ENCODE measurements at places on chromosomes 6 and 20.

DNA sequence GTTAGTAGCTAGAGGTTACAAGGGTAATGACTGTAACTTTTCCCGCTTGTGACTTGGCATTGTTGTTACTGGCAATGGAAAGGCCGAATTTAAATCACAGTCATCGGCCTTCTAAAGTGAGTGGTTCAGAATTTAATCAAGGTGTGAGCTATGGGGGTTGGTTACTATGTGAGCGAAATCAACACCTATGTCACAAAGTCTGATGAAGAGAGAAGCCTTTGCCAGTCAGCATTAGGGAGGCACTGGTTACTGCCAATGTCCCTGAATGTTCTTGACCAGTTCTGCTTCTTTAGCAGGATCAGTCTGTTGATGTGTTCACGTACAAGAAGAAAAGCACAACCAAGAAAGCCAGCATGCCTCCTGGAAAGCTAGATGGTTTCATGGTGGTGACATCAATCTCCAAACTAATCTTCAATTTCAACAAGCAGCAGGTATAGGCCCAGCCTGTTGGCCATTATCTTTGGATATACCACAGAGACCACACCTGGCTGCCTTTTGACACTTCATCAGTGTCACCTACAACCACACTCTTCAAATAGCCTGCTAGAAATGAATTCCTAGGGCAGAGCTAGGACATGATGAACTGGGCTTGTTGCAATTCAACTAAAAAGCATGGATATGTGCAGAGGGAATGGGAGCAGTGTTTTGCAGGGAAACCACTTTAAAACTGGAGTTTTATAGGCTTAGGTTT is 17.2 kb downstream of the SAMD5 start:
- no peak for DNase-seq

- no peak for DNase-seq
Observed at GRCh38 chr6:111469543-111469942, 13.5 kb downstream of the REV3L start.

DNA sequence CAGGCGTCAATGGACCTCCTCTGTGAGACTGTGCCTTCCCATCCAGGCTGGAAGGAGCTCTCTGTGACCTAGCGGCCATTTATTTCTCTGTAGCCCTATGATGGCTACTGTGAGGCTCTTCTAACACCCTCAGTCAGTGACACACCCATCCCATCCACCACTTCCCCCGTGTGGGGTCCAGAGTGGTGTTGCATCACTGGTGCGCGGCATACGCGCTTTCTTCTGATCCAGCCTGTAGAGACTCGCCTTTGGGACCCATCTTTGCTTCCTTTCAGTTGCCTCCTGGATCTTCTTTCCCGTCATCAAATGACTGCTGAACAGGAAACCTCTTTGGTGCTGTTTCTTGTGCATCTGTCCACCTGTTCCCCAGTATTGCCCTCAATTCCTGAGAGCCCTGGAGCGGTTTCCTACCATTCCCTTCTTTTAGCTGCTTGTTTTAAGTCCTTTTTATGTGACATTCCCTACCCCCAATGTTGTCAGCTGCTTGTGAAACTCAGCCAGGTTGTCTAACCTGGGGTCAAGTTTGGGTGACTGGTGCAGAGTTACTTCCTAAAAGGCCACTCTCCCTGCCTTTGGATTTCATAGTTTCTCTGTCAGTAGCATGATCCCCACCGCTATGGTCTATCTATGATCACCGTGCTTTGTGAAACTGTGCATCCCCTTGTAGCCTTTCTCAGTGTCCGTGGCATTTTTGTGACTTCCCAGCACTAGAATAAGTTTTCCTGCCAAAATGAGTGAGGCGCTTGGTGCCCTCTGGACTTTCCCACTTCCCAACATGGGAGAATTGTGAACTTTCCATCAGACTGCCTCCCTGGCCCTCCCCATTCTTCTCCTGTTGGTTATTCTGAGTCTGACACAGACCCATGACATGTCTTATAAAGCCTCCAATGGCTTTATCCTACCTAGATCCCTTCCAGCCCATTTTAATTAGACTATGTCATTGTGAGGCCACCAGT is 5.7 kb downstream of the PRR3 start:
- no peak for DNase-seq

DNA sequence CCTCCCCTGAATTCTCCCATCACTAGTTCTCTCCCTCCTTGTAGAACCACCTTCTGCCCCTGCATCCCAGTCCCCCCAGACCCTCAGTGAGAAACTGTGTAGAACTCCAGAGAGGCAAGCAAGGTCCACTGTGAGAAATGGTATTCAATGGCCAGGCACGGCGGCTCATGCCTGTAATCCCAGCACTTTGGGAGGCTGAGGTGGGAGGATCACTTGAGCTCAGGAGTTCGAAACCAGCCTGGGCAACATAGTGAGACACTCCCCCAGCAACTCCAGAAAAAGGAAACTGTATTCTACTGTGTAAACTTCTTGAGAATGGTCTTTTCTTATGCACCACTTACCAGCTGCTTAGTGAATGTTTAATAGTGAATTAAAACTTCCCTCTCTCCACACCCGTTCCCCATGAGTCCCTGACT is 8.2 kb upstream of the CD83 start:
- no peak for DNase-seq

GRCh38 chr6:157679605-157680580 is 143.2 kb upstream of the SNX9 start:
- DNase-seq = no peak

GRCh38 chr6:41505122-41506049 is 40.8 kb upstream of the FOXP4 start:
- no peak for DNase-seq

DNA sequence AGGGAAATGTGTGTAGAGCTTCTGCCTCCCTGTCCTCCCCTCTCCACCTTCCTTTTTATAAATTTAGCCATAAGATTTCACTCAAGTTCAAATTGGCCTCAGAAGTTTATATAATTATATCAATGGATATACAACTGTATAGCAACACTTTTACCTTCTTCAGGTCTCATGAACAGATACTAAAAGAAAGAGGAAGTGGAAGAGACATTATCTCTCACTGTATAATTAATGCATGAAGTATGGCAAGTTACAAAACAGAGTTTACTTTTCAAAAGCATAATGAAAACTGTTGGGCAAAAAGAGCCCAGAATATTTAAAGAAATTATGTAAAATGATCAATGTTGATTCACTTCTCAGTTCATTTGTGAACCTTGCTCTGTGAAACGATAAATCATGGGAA is 99.7 kb downstream of the PDE7B start:
- no peak for DNase-seq

All from activated T-cell treated with anti-CD3 and anti-CD28 coated beads, Interleukin-2, amount 50 U/mL, for 4 hours (primary cell).